ENCODE measurements at places on chromosomes 1 and 21. TPM values are rescaled to one million over a fixed set of nuclear protein-coding genes. Genes with fewer than 3 reads are reported as not detected.

DNA sequence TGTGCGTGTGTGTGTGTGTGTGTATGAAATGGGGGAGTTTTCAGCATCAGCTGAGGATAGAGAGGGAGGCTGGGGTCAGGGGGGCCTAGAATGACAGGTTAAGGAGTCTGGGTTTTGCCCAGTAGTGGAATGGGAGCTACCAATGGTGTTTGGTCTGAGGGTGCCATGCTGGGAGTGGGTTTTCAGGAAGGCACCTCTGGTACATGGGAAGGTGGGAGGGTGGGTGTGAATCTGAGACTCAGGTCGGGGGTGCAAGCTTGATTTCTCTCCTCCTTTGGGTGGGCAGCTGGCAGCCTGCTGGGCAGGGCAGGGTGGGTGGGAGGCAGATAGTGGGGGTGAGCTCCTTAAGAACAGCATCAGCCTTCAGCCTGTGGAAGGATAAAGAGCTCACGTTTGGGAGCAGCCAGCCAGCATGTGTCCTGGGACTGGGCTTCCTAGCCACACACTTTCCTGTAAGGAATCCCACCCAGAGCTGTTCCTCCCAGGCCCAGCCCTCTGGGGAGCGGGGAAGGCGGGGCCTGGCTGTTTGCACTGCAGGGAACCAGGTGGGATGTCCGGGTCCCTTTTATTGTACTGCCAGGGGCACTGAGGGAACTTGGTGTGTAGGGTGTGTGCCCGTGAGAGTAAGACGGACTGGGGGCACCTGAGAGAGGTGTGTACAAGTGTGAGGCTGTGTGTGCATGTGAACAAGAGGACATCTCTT, 152.8 kb downstream of the FOXD2 start:
- DNase-seq: no peak

DNA sequence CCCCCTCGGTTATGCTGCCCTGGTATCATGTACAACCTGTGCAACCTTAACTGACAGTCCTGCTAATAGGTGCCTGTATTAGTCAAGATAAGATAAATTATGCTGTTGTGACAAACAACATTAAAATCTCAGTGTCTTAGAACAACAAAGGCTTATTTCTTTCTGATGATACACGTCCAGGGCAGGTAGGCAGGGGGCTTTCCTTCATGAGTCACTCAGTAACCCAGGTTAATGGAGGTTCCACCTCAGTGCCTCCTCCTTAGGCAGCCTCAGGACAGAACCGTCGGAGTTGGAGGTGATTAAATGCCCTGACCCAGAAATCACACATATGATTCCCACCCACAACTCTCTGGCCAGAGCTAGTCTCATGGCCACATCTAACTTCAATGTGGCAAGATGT, 94.6 kb upstream of the CASZ1 start:
- no peak for DNase-seq

- DNase-seq: peak; percentile 95
Measured at GRCh38 chr1:20411196-20411980, 74.6 kb downstream of the CAMK2N1 start.

- DNase-seq: peak; percentile 88
Measured at GRCh38 chr1:209106237-209106741, 477.2 kb upstream of the CAMK1G start.

Gene BATF3
- total RNA-seq: 3.3 TPM

DNA sequence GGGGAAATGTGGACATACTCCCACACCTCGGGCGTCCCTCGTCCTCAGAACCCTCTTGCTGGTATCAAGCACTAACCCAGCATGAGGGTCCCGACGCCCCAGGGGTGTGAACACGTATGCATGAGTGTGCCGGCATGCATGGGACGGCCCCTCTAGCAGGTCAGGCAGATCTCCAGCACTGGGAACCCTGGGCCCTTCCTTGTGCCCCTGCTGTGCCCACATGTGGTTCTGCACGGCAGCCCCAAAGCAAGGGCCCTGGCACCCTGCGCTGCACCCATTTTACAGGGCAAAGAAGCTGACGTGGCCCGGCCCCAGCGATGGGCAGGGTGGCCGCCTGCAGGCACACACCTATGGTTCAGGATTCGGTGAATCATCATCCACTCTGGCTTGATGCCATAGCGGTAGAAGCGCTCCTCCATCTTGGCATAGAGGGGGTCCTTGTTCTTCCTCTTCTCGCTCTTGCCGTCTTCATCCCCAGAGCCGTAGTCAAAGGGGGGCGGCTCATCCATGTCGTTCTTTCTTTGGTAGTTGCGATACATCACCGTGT, 34.2 kb downstream of the CHD5 start:
- DNase-seq: no peak

GRCh38 chr21:25528515-25528914, 78.8 kb downstream of the MRPL39 start:
- DNase-seq: peak; percentile 43

DNA sequence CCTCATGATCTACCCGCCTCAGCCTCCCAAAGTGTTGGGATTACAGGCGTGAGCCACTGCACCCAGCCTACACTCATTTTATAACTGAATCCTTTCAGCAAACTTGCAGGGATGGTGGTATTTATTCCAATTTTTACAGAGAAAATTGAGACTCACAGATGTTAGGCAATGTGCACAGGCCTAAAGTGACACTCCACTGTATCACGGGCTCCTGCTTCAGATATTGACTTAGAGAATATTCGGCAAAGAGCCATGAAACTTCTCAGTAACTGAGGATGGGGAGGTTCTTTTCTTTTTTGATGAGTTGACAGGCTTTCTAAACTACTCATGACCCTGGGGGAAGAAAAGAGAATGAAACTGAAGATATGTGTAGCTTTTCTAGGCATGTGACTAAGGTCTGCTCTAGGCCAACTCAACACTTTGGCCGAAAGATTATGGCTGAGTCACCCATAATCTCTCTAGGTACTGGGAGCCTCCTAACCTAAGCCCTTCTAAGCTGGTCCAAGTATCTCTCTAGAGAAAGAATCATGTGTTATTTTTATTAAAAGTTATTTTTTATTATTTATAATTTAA, 19.9 kb upstream of the PTCH2 start:
- peak; percentile 65 for DNase-seq

Gene PYHIN1
- total RNA-seq: not detected

Gene CFAP74
- not detected for total RNA-seq

Gene PRELP
- not detected for total RNA-seq

DNA sequence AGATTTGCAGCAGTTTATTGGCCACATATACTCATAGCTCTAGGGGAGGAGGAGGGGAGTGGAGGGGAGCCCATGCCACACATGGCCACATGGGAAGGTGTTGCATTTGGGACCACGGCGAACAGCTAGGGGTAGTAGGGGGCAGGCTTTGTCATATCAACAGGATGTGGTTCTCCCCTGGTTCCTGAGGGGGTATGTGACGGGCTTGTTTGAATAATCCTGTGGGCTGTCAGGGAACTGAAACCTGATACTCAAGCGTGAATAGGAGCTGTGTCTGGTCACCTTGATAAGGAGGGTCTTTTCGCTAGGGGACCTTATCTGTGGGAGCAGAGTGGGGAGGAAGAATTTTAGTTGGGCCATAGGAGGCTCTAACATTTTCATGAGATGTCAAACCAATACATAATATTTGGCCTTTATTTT, 264.7 kb downstream of the CTH start:
- peak; percentile 24 for DNase-seq

Gene HAO2
- not detected for total RNA-seq

Gene PKN2
- total RNA-seq: 22.5 TPM
